Pancreas (tissue), 10 donors: ENCODE measurements at places on chromosomes 4 and X. TPM values are rescaled to one million over a fixed set of nuclear protein-coding genes. Genes with fewer than 3 reads are reported as not detected.

DNA sequence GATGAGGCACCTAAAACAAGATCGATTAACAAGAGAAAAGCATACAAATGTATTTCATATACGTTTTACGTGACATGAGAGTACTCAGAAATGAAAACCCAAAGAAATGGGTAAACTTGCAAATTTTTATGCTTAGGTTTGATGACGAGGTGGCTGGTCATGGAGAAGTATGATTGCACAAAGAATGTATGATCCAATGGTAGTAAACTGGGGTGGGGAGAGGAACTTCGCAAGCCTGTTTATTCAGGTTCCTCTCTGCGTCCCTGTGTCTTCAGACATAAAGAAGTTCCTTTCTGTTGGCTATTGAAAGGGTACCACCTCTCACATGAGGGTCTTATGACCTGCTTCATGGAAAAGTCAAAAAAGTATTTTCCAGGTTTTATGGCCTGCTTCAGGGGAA lies 309.2 kb downstream of the BCOR start:
- no peaks in the 10 kb centered on the region for H3K36me3 ChIP-seq
- H3K4me3 ChIP-seq, result no peak overlapping the region
- H3K27me3 ChIP-seq, result peaks cover 3% of the 10 kb centered on the region
- H3K4me1 ChIP-seq, result no peaks in the 10 kb centered on the region
- DNase-seq, result no peak

Gene RAB40AL
- total RNA-seq, result 0.40 TPM

DNA sequence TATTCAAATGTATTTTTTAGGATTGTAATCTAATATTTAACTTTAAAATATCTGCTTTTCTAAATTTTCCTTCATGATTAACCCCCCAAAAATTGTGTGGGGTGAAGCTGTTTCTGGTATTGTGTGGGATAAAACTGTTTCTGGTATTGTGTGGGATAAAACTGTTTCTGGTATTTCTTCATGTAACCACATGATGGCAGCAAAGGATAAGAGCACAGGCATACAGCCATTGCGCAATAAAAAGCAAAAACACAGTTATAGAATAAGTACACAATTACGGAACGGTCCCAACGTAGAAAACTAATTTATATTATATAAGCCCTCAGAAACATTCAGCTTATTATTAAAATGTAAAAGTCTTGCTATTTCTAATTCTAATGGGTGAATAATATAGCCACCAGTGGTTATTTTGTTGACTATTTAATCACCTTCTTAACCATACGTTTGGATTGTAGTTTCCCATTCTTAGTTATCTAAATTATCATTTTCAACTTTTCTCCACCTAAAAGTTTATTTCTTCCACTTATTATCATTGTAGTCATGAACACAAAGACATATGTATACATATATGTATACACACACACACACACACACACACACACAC lies 333.9 kb upstream of the FSTL5 start:
- peak; percentile 19 for DNase-seq
- H3K36me3 ChIP-seq, result no peaks in the 10 kb centered on the region
- no peak overlapping the region for H3K27ac ChIP-seq
- no peaks in the 10 kb centered on the region for H3K27me3 ChIP-seq
- H3K4me1 ChIP-seq, result no peaks in the 10 kb centered on the region

Gene FGB
- total RNA-seq, result not detected

DNA sequence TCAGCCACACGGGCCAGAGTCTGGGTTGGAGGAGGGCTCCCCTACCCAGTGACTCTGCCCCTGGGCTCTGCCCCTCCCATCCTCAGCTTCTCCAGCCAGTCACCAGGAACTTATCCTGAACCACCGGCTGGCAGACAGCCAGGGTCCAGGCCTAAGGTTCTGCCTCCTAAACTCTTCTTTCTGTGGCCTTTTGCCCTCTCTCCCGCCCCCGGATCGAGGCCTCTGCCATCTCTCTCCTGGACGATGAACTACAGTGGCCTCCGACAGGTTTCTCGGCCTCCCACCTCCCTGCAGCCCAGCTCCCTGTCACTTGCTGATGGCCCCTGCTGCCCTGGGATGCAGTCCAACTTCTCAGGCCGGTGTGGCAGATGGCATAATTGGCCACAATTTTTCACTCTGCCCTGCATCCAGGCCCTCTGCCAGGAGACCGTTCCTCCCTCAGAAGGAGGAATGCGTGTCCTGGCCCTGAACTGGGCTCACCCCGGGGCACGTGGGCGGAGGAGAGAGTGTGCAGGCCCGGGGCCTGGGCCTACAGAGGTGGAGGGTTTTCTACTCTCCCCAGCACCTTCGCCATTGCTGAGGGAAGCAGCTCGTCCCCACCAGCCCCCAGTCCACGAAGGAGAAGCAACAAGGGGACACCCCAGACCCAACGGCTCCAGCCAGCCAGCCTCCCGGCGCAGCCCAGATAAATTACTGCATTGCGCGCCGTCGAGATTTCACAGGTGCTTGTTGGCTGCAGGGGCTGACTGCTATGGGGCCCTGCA lies 81.9 kb upstream of the LRPAP1 start:
- peak; percentile 34 for DNase-seq
- H3K36me3 ChIP-seq, result no peaks in the 10 kb centered on the region
- H3K4me3 ChIP-seq, result no peak overlapping the region
- H3K27ac ChIP-seq, result no peak overlapping the region
- no peaks in the 10 kb centered on the region for H3K4me1 ChIP-seq

Gene FOXP3
- total RNA-seq, result not detected
